ENCODE measurements at places on chromosomes 2 and 18. TPM values are rescaled to one million over a fixed set of nuclear protein-coding genes. Genes with fewer than 3 reads are reported as not detected.

GRCh38 chr2:211724933-211725332, 813.7 kb downstream of the ERBB4 start:
- no peak overlapping the region for H3K4me3 ChIP-seq
- H3K36me3 ChIP-seq = peaks cover 3% of the 10 kb centered on the region
- H3K27me3 ChIP-seq = no peaks in the 10 kb centered on the region

GRCh38 chr2:141519906-141520305, 610.9 kb downstream of the LRP1B start:
- no peak for DNase-seq
- peaks cover 1% of the 10 kb centered on the region for H3K4me1 ChIP-seq
- H3K4me3 ChIP-seq = no peak overlapping the region
- H3K27ac ChIP-seq = no peak overlapping the region

DNA sequence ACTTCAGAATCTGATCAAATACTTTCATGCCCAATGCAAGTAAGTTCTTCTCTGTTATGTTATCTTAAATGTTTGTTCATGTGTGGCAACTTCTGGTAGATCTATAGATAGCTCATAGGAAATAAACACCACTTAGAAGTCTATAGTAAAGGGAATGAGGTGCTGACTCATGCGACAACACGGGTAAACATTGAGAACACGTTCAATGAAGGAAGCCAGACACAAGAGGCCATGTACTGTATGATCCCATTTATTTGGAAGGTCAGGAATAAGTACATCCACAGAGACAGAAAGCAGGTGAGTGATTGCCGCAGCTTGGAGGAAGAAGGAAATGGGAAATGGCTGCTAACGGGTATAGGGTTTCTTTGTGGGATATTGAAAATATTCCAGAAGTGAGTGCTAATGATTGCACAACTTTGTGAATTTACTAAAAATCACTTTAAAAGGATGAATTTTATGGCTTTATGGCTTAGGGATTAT, 95.4 kb downstream of the ITGB1BP1 start:
- H3K27ac ChIP-seq = peak overlapping the region; percentile 22
- no peak overlapping the region for H3K4me3 ChIP-seq
- DNase-seq = no peak
- peaks cover 45% of the 10 kb centered on the region for H3K4me1 ChIP-seq
- peaks cover 31% of the 10 kb centered on the region for H3K36me3 ChIP-seq

DNA sequence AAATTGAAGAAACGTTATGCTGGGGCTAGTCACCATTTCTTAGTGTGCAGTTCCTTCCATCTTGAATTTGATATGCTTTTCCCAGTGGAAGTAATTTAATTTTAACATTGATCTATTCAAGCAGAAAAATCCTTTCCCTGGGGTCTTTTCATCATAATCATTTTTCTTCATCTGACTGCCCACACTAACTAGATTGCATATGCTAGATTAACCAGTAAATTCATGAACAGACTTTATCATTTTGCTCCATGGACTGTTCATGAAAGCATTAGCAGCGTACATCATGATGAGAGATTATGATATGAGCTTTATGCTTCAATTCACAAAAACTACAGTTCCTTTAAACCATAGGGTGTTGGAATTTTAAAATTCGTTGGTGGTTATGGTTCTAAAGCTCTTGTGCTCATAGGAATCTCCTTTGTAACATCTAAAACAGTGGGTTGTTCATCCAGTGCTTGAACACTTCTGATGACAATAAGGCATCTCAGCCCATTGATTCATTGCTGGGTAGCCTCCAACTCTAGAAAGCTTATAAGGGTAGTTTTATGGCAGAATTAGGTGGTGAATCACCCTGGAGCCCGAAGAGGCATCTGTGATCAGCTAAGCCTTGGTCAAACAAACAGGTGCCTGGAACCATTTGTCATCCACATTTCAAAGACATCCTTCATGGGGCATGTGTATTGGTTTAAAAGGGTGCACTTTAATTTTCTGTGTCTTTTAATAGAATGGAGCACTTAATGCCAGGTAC, 77.2 kb upstream of the NDUFV2 start:
- no peak overlapping the region for H3K4me3 ChIP-seq
- DNase-seq = no peak
- H3K27me3 ChIP-seq = no peaks in the 10 kb centered on the region
- H3K27ac ChIP-seq = no peak overlapping the region
- H3K4me1 ChIP-seq = no peaks in the 10 kb centered on the region

- H3K27me3 ChIP-seq = no peaks in the 10 kb centered on the region
- H3K27ac ChIP-seq = peak overlapping the region; percentile 60
- no peak overlapping the region for H3K4me3 ChIP-seq
- peaks cover 4% of the 10 kb centered on the region for H3K36me3 ChIP-seq
- peaks cover 14% of the 10 kb centered on the region for H3K4me1 ChIP-seq
Measured at GRCh38 chr2:27992787-27993401, 102.4 kb downstream of the BABAM2 start.

DNA sequence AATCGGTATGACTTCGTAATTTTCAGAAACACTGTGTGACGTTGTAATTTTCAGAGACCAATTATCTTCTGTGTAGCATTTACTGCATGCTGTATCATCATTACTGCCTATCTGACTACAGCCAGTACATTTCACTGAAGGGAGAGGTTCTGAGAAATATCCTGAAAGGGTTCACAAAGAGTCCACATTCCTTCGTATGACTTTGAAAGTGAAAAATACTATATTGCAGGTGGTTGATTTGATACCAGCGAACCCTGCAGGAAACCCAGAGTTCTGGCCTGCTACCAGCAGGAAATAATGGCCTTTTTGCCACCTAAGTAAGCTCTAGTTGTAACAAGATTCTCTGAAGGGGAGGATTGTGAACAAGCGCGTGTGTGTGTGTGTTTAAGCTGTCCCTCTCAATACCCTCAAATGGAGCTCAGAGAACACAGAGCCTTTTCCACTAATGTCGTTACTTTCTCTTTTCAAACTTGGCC, 155.5 kb downstream of the ARHGAP28 start:
- peaks cover 40% of the 10 kb centered on the region for H3K36me3 ChIP-seq
- no peak overlapping the region for H3K4me3 ChIP-seq
- peaks cover 11% of the 10 kb centered on the region for H3K4me1 ChIP-seq
- H3K27me3 ChIP-seq = no peaks in the 10 kb centered on the region
- H3K27ac ChIP-seq = peak overlapping the region; percentile 56

DNA sequence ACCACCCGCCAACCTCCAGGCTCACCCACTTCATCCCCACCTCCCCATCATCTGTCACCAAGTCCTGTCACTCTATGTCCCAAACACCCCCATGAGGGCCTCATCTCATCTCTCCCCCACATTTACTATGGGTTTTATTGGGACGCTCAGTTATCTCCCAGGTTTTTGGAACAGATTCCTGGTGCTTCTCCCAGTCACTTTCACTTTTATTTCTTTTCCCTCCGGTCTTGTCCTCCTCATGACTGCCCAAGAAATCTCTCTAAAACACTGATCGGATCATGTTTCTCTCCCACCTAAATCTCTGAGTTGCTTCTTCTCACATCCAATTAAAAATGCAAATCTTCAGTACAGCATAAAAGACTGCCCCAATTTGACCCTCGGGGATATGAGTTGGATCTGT, 273.1 kb downstream of the PHLPP1 start:
- H3K36me3 ChIP-seq = no peaks in the 10 kb centered on the region
- no peaks in the 10 kb centered on the region for H3K4me1 ChIP-seq
- no peak overlapping the region for H3K4me3 ChIP-seq
- no peak for DNase-seq
- H3K27ac ChIP-seq = no peak overlapping the region

- no peak for DNase-seq
- peaks cover 9% of the 10 kb centered on the region for H3K4me1 ChIP-seq
- no peaks in the 10 kb centered on the region for H3K36me3 ChIP-seq
- H3K4me3 ChIP-seq = no peak overlapping the region
- no peak overlapping the region for H3K27ac ChIP-seq
- peaks cover 4% of the 10 kb centered on the region for H3K27me3 ChIP-seq
Measured at GRCh38 chr2:217902379-217903141, 100.2 kb downstream of the TNS1 start.

GRCh38 chr2:12236136-12236844, 480.4 kb upstream of the TRIB2 start:
- H3K4me3 ChIP-seq = no peak overlapping the region
- H3K36me3 ChIP-seq = no peaks in the 10 kb centered on the region
- H3K27me3 ChIP-seq = peaks cover 3% of the 10 kb centered on the region
- peaks cover 5% of the 10 kb centered on the region for H3K4me1 ChIP-seq
- DNase-seq = no peak

GRCh38 chr2:109033171-109033570, 44.2 kb upstream of the EDAR start:
- H3K27ac ChIP-seq = no peak overlapping the region
- no peaks in the 10 kb centered on the region for H3K27me3 ChIP-seq
- H3K4me1 ChIP-seq = peaks cover 16% of the 10 kb centered on the region
- no peak overlapping the region for H3K4me3 ChIP-seq
- DNase-seq = no peak

GRCh38 chr2:43020990-43021669, 205.3 kb downstream of the ZFP36L2 start:
- no peak overlapping the region for H3K4me3 ChIP-seq
- H3K36me3 ChIP-seq = peaks cover 3% of the 10 kb centered on the region

- no peak overlapping the region for H3K27ac ChIP-seq
- peaks cover 7% of the 10 kb centered on the region for H3K4me1 ChIP-seq
- peaks cover 5% of the 10 kb centered on the region for H3K36me3 ChIP-seq
- DNase-seq = no peak
- H3K4me3 ChIP-seq = no peak overlapping the region
- peaks cover 7% of the 10 kb centered on the region for H3K27me3 ChIP-seq
Measured at GRCh38 chr2:126496493-126496892, 159.5 kb upstream of the GYPC start.

DNA sequence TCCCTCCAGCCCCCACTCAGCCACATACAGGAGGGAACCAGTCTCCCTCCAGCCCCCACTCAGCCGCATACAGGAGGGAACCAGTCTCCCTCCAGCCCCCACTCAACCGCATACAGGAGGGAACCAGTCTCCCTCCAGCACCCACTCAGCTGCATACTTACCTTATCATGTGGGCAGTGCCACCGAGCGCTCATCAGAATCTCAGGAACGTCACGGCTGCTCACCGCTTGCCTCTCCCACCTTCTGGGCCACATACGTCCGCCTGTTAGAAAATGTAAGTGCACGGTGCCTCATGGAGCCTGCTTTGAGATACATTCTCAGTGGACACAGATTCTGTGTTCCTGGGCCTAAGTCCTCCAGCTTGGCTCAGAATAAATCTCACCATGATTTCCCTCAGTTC, 124.8 kb downstream of the PXDN start:
- no peak overlapping the region for H3K4me3 ChIP-seq
- no peak overlapping the region for H3K27ac ChIP-seq
- DNase-seq = no peak

GNLY gene
- total RNA-seq = not detected

SERPINB12 gene
- not detected for total RNA-seq

All from progenitor cell of endocrine pancreas (in vitro differentiated cells).